ENCODE measurements at places on chromosomes 11 and 22.
A peak's percentile ranks its signal among the peaks of the same experiment; 100 is the strongest.

DNA sequence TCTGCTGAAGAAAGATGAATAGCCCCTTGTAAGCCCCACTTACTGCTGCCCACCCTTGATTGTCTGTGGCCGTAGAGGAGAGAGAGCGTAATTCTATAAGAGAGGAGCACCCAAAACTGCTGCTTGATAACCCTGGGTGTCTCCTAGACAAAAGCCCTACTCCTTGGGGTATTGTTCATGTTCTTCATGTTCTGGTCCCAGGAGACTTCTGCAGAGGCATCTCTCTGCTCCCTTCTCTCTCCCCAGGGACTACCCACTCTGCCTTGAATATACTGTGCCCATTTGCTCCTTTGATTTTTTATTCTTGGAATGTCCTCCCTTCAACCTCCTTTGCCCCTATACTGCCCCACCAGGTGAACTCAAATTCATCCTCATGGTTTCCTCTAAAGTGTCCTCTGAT is 417.8 kb upstream of the CADM1 start:
- no peak for DNase-seq

- DNase-seq: no peak
Observed at GRCh38 chr11:14577292-14577691, 57.1 kb upstream of the PSMA1 start.

GRCh38 chr22:21849489-21849888 is 18.0 kb downstream of the MAPK1 start:
- DNase-seq: no peak

DNA sequence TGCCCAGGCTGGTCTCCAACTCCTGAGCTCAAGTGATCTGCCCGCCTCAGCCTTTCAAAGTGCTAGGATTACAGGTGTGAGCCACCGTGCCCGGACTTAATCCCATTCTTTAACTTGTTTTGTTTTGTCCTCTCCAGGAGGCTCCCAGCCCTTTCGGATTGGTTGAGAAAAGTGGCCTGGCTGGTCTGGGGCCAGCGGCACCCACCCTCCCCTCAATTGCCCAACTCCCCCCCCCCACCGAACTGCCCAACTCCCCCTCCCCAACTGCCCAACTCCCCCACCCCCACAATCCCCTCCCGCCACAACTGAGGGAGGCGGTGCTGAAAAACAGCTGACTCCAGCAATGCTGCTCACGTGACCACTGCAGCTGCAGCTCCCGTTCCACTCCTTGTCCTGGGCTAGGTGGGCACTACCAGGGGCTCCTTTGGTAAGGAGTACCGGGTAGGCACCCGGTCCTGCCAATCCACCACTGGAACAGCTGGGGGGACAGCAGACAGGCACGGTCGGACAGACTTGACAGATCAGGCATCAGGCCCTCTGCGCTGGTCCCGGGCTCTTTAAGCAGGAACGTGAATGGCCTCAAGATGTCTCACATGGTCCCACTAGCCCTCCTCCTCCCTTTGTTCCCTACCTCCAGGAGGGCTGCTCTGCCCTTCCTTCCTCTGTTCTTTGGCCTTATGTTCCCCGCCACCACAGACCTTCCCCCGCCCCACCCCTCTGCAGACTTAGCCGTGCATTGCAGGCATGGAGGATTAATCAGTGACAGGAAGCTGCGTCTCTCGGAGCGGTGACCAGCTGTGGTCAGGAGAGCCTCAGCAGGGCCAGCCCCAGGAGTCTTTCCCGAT is at the start of gene TCN2:
TSS of gene TCN2 (plus strand) at position 720 of the 845 bp plus-strand sequence. CDS start 158 bp downstream, outside the sequence.
- DNase-seq: peak; percentile 46

- no peak for DNase-seq
Observed at GRCh38 chr11:38598418-38598817, 2000.4 kb upstream of the RAG2 start.

DNA sequence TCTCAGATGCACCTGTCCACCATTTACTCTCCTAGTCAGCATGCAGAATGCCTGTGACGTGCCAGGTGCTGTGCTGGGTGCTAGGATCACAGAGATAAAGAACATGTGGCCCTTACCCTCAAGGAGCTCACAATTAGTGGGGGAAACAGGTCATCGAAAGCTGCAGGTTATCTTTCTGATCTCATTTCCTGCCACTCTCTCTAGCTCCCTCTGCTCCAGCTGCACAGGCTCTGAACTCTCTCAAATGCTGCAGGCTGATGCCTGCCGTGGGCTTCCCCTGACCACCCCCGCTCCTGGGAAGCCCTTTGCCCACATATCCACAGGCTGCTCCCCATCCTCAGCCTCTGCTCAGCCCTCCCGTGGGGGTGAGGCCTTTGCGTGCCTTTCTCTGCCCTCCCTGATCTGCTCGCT is 29.6 kb downstream of the SHANK3 start:
- no peak for DNase-seq

- peak; percentile 16 for DNase-seq
Observed at GRCh38 chr11:86869966-86870570, 69.7 kb downstream of the PRSS23 start.

- DNase-seq: no peak
Observed at GRCh38 chr11:121634889-121635288, 182.1 kb upstream of the SORL1-AS1 start.

DNA sequence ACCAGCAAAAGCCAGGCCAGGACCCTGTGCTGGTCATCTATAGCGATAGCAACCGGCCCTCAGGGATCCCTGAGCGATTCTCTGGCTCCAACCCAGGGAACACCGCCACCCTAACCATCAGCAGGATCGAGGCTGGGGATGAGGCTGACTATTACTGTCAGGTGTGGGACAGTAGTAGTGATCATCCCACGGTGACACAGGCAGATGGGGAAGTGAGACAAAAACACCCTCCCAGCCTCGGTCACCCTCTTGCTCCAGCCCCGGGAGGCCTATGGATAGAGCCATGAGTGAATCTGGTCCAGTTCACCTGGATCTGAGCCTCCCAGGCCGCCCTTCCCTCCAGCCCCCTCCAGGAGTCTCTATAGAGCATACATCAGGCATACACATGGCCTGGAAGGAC is 115.2 kb upstream of the IGLL5 start:
- no peak for DNase-seq

GRCh38 chr11:83449338-83449913 is 163.3 kb upstream of the CCDC90B start:
- DNase-seq: no peak

- no peak for DNase-seq
Observed at GRCh38 chr11:36534276-36534840, 24.3 kb upstream of the TRAF6 start.
